ENCODE measurements at places on chromosomes 1 and 21.
A peak's percentile ranks its signal among the peaks of the same experiment; 100 is the strongest.

- no peak for DNase-seq
Measured at GRCh38 chr1:104195395-104195794, 445.7 kb downstream of the AMY1C start.

DNA sequence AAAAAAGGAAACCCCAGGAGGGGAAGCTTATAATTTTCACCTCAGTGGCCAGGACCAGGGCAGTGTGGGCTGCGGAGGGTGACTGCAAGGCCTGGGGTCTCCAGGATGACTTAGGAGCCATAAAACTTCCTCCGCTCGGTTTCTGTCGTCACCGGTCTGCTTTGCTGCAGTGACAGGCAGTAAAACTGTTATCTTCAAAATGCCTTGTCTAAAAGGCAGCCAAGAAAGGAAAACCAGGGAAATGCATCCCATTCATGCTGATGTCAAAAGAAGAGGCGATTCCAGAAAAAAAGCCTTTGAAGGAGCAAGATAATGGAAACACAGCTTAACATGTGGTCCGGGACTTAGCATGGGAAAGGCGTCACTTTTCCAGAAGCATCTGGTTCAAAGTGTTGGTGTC lies 42.0 kb downstream of the COL6A1 start:
- DNase-seq = no peak

DNA sequence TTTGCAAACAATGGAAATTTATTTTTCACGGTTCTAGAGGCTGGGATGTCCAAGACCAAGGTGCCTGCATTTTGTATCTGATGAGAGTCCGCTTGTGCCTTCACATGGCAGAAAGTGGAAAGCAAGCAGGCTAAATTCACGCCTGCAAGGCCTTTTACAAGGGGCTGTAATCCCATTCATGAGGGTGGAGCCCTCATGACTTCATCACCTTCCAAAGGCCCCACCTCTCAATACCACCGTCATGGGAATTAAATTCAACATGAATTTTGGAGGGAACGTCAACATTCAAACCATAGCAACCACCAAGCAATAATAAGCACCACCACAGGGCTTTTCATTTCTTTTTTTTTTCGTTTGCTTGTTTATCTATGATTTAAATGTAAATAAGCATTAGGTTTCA lies 115.3 kb downstream of the C1orf21 start:
- DNase-seq = no peak

DNA sequence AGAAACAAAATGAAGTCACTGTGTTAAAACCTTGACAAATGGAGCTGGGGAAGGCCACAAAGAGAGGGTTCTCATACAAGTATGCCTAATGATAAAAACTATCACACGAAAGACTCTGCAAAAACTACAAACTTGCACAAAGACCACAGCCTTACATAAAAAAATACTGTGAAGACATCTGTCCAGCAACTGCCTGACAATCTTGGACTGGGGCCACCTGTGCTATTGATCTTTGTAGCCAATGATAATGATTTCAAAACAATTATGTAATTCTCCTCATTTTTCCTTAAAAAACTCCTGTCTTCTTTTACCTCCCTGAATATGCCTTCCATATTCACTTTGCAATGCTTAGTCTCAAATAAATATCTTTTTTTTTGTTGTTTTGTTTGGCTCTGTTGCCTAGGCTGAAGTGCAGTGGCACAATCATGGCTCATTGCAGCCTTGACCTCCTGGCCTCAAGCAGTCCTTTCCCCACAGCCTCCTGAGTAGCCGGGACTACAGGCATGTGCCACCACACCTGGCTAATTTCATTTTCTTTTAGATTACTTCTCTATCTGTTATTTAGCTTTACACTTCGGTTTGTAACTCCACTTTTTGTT lies 79.4 kb upstream of the RHOU start:
- DNase-seq = no peak

DNA sequence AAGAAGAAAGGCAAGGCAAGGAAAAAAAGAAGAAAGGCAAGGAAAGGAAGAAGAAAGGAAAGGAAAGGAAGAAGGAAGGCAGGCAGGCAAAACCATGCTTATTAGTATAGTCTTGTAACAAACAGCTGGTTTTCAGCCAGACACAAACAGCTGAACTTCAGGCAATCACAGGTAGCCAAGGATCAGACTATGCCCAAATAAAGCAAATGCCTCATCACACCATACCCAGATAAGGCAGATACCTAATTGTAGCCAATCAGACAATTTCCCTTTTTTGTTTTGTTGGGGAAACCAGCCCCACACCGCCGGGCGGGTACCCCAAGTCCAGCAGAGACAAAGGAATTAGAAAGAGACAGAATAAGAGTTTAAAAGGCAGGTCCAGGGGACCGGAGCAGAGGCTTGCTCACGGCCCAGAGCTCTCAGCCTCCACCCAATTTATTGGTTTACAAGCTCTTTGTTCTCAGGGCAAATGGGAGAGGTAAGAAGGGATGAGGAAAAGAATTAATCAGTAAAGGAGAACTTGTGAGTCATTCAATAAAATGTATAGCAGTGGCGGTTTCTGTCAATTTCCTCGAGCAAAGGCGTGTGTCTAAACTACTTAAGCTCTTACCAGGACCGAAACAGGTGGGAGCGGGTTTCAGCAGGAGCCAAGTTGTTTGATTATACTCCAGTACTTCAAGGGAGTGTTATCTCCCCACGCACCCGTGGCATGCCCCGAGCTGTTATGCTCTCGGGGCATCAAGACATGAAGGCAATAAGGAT lies 886.8 kb downstream of the KCNT2 start:
- no peak for DNase-seq

DNA sequence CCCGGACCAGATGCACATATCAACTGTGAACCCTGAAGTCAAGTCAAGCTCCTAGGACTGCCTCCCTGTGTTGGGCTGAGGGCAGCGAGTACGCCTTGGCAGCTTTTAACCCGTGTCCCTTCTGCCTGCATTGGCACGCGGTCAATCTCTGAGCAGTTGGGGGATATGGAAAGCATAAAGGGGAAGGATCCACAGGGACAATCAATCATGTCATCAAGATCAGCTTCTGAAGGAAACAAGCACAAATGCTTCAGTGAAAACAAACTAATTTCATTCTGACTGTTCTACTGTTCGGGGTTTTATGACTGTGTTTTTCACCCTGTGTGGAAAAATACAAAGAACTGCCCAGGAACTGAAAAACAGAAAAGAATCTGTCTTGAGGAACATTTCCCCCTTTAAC lies 106.2 kb downstream of the RUNX1 start:
- DNase-seq = no peak

DNA sequence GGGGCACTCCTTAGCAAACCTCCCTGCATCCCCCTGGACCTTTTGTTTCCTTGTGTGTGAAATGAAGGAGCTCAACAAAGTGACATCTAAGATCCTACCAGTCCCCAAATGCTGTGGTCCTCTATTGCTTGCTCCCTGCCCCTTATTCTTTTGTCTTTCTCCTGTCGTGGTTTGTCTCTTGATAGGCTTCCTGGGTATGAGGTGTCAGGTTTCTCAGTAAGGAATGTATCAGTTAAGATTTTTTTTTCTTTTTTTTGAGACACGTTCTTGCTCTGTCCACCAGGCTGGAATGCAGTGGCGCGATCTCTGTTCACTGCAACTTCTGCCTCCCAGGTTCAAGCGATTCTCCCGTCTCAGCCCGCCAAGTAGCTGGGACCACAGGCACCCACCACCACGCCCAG lies 16.8 kb downstream of the CNIH3 start:
- no peak for DNase-seq

DNA sequence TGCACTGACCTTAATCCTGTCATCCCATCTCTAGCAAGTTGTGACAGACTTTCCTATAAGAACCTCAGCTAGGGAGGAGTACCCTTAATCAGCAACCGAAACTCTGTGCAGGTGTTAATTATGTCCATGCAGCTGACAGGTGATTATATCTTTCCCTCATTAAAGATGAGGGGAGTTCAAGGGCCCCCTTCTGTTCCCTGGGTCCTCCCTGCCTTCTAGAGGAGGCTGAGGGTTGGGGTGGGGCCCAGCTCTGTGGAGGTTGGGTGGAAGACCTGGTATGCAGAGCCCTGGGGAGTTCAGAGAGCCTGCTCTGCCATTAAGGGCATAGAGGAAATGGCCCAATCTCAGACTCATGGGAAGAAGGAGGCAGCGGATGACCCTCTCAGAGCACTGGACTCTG lies 35.6 kb upstream of the CRNN start:
- no peak for DNase-seq

GRCh38 chr1:188594542-188595235 lies 1765.9 kb downstream of the PLA2G4A start:
- DNase-seq = no peak

DNA sequence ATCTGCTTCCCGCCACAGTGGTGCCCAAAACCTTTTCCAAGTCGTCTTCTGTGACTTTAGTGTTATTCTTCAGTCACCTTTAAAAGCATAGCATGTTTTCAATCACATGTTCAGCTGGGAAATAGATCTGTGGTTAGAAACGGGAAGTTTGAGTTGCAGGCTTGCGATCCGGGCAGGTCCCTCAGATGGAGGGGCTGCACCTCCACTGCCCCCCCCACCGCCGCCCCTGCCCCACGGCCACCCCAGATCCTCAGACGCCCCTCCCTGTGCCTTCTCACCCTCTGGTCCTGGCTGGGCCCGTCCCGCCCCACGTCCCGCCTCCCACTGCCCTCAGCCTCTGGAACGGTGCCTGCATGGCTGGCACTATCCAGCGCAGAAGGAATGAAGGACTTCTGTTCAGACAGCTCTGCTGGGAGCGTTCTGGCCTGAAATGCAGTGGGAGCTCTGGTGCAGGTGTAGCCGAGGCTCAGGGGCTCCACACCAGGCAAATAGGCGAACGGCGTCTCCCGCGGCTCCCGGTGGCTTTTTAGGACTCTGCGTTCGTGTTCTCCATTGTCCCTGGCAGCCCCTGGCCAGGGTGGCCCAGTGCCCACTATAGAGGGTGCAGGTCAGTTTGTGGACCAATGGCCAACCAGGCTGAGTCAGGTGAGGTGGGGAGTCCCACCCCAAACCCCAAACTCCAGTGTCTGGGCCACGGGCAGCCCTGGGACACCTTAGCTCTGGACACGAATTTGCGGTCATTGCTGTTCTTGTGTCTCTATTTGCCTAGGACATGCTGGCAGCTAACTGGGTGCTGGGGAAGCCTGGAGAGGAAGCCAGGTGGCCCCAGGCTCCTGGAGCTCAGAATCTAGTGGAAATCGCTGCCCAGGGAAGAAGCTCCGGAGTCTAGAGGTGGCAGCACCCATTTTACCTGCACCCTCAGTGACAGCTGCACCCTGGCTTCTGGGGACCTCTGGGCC lies 67.1 kb downstream of the FAAP20 start:
- peak; percentile 57 for DNase-seq

DNA sequence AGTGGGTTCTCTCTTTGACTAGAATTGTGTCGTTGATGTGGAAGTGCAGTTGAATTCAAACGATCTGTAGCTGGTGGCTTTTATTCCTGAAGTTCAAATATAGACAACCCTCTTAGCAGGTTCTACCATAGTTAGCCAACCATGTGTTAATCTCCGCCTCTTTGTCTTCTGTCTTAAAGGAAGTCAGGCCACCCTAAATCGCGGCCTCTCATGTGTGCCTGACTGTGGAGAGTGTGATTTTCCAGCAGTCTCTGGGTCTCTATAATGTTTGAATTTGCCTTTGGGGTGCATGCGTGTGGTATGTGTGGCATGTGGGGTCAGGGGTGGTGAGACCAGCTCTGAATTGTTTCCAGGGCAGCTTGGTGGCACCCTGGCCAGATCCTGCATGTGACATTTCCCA lies 244.9 kb downstream of the DISC1 start:
- no peak for DNase-seq

DNA sequence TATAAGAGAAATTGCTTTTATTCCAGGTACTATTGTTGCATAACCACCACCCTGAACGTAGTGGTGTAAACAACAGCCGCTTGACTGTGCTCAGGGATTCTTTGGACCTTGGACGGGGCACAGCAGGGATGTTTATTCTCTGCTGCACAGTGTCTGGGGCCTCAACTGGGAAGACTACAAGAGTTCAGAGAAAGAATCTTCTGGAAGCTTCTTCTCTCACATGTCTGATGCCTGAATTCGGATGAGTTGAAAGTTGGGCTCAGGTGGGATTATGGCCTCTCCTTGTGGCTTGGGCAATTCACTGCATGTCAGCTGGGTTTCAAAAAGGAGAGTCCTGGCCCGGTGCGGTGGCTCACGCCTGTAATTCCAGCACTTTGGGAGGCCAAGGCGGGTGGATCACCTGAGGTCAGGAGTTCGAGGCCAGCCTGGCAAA lies 19.0 kb upstream of the SSBP3 start:
- no peak for DNase-seq

DNA sequence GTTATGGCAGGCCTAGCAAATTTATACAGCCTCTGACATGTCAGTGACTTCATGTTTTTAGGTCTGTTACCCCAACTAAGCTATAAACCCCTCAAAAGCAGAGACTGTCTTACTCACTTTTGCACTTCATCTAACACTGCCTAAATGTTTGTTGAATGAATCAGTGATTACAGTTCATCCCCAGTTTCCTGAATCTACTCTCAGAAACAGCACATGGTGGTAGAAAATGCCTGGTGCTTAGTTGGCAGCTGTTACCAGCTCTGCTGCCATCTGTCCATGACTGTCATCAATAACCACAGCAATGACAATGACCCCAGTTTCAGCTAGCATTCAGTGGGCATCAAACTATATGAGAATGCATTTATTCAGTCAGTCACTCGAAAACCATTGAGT lies 110.5 kb upstream of the SERBP1 start:
- no peak for DNase-seq

DNA sequence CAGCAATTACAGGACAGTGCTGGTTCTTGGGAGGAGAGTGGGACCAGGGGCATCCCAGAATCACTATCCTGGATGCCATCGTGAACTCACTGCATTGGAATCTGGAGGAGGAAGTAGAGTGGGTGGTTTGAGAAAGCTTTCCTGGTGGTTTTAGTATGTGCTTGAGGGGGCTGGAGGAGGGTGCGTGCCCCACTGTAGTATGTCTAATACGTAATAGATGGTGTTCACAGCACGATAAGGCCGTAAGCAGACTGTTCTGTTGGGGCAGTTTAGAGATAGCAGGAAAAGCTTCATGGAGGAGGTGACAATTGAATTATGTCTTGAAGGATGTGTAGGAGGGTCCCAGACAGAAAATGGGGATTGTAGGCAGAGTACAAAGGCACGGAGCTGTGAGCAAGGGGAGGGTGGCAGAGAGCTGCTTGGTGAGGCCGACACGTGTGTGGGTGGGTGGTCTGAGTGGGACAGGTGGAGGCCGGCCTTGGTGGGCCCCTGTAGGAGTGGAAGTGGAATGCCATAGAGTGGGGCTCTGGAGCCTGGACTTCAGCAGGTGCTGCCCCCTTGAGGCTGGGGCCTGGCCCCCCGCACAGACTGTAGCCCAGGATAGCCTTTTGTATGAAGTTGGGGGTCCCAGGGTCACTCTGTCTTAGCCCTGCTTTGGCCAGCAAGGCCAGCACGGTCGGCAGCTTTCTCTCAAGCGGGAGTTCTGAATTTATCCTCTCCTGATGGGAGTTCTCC lies 37.0 kb downstream of the IL6R start:
- DNase-seq = no peak
